ENCODE measurements at places on chromosomes 12 and 14.

DNA sequence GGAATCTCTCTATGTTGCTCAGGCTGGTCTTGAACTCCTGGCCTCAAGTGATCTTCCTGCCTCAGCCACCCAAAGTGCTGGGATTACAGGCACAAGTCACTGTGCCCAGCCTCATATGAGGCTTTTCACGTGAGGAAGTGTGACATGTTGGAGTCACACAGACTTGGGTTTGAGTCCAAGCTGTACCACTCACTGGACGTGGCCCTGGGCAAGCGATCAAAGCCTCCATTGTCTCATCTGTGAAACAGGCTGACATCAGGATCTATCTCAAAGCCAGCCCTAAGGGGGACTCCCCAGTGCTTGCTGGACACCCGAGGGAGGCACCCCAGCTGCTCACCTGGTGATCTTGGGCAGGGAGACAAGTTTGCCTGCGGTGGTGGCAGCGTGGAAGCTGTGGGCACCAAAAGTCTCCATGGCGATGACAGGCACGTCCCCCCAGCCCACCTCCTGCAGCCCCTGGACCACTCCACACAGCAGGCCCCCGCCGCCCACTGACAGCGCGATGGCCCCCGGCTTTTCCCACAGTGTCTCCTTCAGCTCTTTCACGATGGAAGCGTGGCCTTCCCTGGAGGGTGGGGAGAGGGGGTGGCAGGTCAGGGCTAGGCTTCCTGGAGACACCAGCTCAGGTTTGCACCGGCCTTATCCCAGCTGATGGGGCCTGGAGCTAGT lies 6.7 kb downstream of the SDS start:
- no peaks in the 10 kb centered on the region for H3K36me3 ChIP-seq
- DNase-seq, result no peak
- H3K27me3 ChIP-seq, result no peaks in the 10 kb centered on the region
- H3K4me3 ChIP-seq, result no peak overlapping the region

DNA sequence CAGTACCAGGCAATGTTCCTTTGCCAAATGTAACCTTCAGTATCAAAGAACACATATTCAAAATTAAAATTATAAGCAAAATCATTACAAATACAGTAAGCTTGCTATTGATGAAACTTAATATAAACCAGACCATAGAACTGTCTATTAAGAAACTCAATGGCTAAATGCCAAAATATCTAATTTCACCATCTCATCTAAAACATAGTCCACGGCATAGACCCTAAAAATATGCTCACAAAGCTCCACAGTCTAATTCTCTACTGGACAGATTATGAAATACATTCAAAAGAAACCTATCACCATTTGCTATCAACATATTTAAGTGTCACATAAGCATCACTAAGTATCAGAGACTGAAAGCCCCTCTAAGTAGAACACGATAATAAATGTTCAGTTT lies 25.2 kb downstream of the DUSP16 start:
- peaks cover 13% of the 10 kb centered on the region for H3K4me1 ChIP-seq
- H3K27me3 ChIP-seq, result no peaks in the 10 kb centered on the region
- H3K36me3 ChIP-seq, result no peaks in the 10 kb centered on the region
- no peak for DNase-seq

DNA sequence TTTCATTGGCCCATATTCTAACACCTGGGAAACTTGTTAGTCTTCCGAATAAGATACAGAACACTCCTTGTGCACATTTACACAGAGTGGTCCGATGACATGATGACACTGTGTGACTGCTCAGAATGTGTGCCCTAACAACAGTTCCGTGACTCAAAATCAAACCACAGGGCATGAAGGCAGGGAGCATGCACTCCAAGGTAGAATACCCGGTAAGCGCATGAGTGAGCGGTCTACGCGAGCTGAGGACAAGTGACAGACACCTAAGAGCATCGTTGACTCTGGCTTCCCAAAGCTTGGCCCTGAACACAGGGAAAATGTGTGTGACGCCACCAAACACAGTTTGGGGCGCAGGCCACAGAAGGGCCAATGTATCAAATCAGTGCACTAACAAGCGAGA lies 18.6 kb downstream of the CLIP1 start:
- DNase-seq, result no peak
- no peaks in the 10 kb centered on the region for H3K36me3 ChIP-seq
- no peaks in the 10 kb centered on the region for H3K27me3 ChIP-seq
- no peaks in the 10 kb centered on the region for H3K4me1 ChIP-seq
- H3K4me3 ChIP-seq, result no peak overlapping the region
- no peak overlapping the region for H3K27ac ChIP-seq

- H3K36me3 ChIP-seq, result peaks cover 4% of the 10 kb centered on the region
- H3K27ac ChIP-seq, result no peak overlapping the region
- H3K4me1 ChIP-seq, result peaks cover 41% of the 10 kb centered on the region
- no peak for DNase-seq
These were observed 104.7 kb downstream of the PRKCH start for GRCh38 chr14:61426048-61426447.

GRCh38 chr14:34067587-34067986 lies 116.7 kb upstream of the EGLN3 start:
- H3K27ac ChIP-seq, result no peak overlapping the region
- no peaks in the 10 kb centered on the region for H3K36me3 ChIP-seq
- H3K4me1 ChIP-seq, result no peaks in the 10 kb centered on the region
- no peak for DNase-seq
- H3K4me3 ChIP-seq, result no peak overlapping the region

- no peak overlapping the region for H3K4me3 ChIP-seq
- H3K27me3 ChIP-seq, result no peaks in the 10 kb centered on the region
- DNase-seq, result no peak
- H3K27ac ChIP-seq, result no peak overlapping the region
- no peaks in the 10 kb centered on the region for H3K36me3 ChIP-seq
- H3K4me1 ChIP-seq, result no peaks in the 10 kb centered on the region
These were observed 205.5 kb upstream of the IGF1 start for GRCh38 chr12:102685841-102686240.

Measured in T-cell (primary cell).